Stimulated activated naive CD4-positive, alpha-beta T cell treated with Interleukin-2 at 50 U/mL for 16 hours (primary cell): ENCODE measurements at places on chromosomes 1 and 21.

GRCh38 chr1:97864615-97865014 is 56.2 kb downstream of the DPYD start:
- DNase-seq: no peak

DNA sequence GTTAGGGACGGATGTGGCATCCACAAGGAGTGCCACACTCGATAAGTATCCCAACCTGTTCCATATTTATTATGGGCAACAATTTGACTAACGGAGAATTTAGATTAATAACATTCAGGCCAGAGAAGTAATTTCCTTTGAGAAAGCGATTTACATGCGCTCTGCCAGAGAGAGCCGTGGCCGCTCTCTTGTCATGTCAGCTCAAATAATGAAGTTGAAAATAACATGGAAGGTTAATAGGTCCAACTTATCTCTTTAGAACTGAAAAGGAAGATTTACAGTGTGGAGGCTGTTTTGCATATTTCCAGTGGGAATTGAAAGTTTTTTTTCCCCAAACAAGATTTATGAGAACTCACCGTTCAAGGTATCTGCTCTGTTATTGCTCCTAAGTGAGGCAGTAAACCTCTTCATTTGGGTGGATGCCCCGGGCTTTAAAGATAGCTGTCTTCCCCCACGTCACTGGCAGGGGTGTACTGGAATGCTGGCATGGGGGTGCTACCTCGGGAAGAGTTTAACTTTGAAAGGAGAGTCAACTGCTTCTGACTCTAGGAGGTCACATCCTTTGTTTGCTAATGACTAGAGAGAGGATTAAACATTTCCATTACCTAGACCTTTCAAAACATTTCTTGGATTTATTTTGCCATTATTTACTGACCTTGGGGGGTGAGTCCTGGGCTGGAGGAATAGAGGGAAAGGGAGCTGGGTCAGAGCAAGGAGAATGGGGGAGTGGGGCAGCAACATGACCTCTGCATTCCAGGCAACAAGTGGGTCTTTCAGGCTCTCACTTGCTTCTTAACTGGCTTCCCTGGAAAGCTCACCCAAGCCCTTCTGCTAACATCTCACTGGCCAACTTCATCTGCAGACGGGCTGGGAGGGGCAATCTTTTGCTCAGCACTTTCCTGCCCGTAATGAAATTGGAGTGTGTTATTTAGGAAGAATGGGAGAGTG is 204.2 kb downstream of the CAMTA1 start:
- DNase-seq: no peak

GRCh38 chr21:45643021-45643980 is at the start of gene PCBP3:
Gene PCBP3 (plus strand): TSS chr21:45643725. CDS start chr21:45850086, 206,361 bp downstream.
- peak; percentile 97 for DNase-seq

GRCh38 chr1:56268519-56269140 is 310.7 kb downstream of the PLPP3 start:
- no peak for DNase-seq

GRCh38 chr1:56331207-56331891 is 248.0 kb downstream of the PLPP3 start:
- DNase-seq: no peak

GRCh38 chr1:31460027-31460426 is 47.0 kb downstream of the SERINC2 start:
- DNase-seq: no peak

DNA sequence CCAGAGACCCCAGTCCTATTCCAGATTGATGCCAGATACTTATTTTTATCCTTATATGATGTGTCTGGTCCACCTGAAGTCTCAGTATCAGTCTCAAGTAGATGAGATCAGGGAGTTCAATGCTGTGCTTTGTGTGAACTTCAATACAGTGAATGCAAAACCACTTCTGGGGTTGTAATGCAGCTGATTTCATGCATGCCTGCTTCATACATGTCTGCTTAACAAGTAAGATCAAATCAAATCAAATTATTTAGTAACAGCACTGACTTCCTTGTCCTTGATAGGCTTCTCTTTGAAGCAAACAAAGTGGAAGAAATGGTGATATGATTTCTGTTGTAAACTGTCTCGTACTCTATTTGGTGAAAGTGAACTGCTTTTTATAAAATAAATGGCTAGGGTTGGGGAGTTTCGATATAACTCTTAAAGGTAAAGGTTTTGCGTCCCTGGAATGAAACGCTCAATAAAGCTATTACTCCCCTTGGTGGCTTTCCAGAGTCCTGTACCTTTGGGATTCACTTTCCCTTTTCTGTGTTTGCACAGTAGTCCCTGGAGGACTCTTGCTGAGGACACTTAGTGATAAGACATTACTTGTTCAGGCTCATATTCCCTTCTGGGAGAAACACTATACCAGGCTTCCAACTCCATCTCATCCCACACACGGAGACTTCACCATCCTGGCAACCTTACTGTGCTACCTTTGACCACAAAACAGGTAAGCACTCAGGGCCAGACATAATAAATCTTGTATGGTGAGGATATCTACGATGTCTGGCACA is 59.3 kb downstream of the FH start:
- no peak for DNase-seq

DNA sequence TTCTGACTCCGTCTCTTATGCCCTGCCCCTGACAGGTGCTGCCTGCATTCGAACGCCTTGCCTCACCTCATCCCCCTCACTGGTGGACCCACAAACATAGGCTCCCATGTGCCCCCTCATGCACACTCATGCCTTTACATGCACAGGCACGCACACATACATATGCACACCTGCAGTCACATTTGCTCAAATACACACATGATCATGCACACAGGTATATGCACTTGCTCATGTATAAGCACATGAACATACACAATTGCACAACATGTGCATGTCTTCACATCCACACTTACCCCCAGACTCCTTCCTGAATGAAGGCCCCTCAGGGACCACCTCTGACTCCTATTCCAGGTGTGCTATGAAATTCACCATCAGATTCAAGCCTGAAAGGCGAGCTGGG is 506.9 kb downstream of the PTPRU start:
- DNase-seq: no peak

DNA sequence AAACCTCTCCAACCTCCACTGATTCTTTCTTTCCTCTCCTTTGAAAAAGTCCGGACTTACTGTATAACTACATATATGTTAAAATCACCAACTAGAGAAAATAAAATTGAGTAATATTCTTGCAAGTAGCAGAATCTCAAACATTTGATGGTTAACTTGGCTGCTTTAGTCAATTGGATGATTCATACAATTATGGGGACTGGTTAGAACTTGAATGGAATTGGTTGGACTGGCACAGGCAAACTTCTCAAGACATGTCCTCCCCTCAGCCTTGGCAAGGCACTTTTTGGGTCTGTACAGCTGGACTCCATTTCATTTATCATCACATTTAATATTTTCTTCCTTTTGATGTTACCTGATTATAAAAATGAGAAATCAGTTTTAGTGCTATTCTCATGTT is 6.5 kb downstream of the WLS start:
- no peak for DNase-seq

GRCh38 chr21:46549650-46550049 is 55.2 kb downstream of the S100B start:
- DNase-seq: no peak

- DNase-seq: no peak
These were observed 16.9 kb upstream of the PTPN14 start for GRCh38 chr1:214568328-214568727.

DNA sequence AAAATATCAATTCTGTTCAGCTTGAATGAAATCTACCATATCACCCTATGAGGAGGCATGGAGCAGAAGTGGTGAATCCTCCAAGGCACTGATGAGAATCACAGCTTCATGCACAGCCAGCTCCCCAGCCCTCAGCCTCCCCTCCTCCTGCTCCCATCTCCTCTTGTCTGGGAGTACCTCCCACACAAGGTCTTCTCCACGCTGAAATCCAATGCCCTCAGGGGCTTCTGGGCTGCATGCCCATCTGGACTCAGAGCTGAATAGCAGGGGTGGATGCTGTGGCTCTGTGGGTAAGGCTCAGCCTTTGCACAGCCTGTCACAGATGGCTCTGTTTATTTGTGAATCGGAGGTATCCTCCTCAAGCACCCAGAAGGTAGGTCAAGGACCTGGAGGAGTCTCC is 48.6 kb downstream of the KCNC4 start:
- no peak for DNase-seq

GRCh38 chr1:211339631-211340041 is 13.0 kb downstream of the TRAF5 start:
- no peak for DNase-seq

- no peak for DNase-seq
These were observed 66.7 kb downstream of the ITPKB start for GRCh38 chr1:226672339-226672762.

DNA sequence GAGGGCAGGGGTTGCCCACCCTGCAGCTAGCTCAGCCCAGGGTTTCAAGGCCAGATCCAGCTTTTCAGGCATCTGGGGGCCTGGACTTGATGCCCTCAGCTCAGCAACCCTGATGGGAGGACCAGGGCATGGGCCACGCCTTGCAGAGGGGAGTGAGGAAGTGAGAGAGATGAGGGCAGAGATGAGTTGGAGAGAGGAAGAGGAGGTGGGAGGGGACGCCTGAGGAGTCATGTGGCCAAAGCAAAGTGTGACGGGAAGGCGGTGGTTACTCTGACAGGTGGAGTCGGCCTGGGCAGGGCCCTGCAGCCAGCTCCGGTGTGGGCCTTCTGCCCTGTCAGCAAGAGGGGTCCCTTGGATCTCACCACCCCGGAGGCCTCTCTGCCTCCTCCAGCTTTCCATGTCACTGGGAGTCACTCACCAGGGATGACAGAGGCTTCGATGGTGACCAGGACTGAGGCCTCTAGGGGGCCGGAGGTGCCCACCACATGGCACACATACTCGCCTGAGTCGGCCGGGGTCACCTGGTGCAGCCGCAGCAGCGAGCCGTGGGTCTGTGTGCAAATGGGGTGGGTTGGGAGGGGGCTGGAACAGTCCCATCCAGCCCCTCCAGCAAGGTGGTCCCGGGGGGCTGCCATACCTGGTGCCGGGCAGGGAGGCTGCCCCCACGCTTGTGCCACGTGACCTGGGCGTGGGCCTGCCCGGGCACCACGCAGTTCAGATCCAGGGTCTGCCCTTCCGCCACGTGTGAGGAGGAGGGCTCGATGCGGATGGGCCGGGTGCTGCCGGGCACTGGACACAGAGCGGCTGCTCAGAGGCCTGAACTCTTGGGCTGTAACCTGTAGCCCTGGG is 40.4 kb downstream of the LDLRAD2 start:
- DNase-seq: no peak
